ENCODE measurements at places on chromosomes 16 and 17.

DNA sequence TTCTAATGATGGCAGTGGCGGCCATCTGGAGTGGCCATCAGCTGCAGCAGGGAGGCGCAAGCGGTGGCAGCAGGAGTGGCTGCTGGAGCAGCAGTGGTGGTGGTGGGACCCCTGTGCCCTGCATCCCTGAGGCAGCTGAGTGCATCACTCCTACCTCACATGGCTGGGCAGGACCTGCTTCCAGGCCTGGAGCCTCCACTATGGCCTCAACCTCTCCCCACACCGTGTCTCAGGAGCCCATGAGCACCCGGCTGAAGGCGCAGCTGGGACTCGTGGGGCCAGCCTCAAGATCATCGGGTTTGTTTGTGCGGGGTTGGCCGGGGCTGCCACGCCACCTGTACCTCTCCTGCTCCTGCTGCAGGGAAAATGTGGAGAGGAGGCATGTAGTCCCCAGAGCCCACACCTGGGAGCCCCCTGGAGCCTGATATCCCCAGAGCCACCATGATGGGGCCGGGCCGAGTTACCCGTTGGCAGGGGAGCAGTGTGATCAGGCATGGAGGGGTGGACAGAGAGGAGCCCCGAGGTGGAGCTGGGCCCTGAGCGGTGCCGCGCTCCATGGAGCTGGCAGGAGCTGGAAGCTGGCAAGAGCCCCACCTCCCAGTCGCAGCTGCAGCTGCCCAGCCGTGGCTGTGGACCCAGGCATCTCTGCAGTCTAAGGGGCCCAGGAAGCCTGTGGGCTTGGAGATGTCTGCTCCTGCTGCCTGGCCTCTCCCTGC lies 16.7 kb downstream of the RHOT1 start:
- DNase-seq = no peak

DNA sequence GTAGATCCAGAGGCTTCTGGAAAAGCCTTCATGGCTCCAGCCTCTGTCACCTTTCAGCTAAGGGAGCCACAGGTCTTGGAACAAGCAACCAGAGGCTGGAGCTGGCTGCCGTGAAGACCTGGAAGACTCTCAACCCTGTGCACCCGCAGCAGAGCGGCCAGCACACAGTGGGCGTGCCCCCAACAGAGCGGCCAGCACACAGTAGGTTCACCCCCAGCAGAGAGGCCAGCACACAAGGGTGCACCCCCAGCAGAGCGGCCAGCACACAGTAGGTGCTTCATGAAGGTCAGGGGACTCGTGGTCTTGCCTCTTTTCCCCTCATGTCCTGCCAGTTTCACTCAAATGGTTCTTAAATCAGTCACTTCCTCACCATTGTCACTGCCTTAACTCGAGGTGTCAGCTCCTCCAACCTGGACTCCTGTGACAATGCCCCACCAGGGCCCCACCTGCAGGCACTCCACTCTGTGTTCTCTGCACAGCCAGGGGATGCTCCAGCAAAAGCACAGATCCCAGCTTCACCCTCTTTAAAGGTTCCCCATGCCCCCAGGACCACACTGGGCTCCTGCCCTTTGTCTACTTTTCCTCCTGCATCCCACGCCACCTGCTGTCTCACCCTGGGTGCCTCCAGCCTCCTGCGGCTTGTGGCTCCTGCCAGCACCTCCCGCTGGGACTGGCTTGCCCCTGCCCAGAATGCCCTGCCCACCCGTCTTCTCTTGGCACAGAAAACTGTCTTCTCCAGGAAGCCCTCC lies 42.4 kb upstream of the DOC2B start:
- no peak for DNase-seq

- DNase-seq = no peak
Observed at GRCh38 chr17:48985436-48986245, 11.5 kb upstream of the IGF2BP1 start.

GRCh38 chr16:74698222-74698621 lies 2.4 kb downstream of the MLKL start:
- DNase-seq = no peak

DNA sequence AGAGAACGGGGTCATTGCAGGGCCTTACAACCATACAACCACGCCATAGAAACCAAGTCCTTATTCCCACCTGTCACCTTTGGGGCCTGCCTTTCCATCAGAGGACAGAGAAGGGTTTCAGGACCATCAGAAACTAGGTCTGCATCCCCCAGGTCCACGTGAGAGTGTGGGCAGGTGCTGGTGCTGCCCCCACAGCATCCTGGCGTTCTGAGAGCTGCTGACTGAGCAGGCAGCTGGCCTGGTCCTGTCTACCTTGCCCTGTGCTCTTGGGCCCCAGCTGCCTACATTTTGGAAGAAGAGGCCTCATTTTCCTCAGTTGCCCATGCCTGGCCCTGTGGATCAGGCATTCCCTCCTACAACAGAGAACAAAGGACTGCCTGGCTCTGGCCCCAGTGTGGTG lies 21.6 kb downstream of the ZNF276 start:
- no peak for DNase-seq

- no peak for DNase-seq
Observed at GRCh38 chr16:30470170-30470512, 2.4 kb upstream of the ITGAL start.

DNA sequence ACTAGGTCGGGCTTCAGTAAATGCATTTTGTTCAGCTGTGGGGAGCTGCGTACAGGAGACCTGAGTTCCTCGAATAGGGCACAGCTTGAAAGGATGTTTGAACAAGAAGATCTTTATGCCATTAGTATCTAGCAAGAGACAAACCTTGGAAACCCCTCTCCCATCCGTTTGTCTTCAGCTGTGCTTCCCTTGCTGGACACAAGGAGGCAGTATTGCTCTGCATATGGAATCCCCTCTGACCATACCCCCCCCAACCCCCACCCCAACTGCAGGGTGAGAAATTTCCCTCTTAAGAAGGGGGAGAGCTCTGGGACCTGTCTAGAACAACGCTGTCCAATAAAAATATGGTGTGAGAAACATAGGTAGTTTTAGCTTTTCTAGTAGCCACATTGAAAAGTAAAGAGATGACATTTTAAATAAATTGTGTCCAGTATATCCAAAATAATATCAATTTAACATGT lies 1.6 kb downstream of the MRM1 start:
- DNase-seq = peak; percentile 76

GRCh38 chr17:8935191-8935590 lies 30.3 kb downstream of the PIK3R5 start:
- DNase-seq = peak; percentile 82

DNA sequence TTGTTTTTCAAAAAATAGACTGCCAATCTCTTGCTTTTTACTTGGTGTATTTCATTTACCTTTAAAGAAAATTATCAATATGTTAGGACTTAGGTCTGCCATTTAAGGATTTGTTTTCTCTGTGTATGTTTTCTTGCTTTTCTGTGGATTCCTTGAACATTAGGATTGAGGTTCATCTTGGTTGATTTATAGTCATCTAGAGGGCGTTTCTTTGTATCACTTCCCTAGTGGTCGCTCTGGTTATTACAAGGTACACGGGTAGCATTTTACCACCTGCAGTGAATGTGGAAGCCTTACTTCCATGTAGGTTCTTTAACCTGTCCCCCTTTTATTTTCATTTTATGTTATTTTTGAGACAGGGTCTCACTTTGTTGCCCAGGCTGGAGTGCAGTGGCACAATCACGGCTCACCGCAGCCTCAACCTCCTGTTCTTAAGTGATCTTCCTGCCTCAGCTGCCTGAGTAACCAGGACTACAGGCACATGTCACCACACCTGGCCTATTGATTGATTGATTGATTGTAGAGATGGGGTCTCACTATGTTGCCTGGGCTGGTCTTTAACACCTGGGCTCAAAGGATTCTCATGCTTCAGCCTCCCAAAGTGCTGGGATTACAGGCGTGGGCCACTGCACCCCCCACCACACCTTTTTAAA lies 35.2 kb upstream of the CBX4 start:
- no peak for DNase-seq

DNA sequence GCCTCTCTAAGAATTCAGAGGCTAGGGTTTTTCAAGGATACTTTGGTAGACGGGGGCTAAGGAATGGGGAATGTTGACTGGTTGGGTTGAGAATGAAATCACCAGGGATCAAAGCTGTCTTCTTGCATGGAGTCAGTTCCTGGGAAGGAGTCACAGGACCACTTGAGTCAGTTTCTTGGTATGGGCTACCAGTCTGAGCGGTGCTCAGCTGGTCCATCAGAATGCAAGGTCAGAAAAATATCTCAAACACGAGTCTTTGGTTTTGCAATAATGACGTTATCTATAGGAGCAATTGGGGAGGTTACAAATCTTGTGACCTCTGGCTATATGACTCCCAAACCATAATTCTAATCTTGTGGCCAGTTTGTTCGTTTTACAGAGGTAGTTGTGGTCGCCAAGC lies 18.4 kb downstream of the CHD9NB start:
- DNase-seq = no peak

DNA sequence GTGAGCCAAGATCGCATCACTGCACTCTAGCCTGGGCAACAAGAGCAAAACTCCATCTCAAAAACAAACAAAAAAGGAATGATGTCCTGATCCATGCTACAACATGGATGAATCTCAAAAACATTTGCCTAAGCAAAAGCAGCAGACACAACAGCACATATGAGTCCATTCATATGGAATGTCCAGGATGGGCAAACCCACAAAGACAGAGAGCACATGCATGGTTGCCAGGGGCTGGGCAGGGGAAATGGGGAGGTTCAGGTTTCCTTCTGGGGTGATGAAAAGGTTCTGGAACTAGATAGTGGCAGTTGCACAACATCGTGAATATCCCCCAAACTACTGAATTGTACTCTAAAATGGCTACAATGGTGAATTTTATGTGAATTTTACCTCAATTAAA lies 35.3 kb upstream of the RAI1 start:
- DNase-seq = no peak

DNA sequence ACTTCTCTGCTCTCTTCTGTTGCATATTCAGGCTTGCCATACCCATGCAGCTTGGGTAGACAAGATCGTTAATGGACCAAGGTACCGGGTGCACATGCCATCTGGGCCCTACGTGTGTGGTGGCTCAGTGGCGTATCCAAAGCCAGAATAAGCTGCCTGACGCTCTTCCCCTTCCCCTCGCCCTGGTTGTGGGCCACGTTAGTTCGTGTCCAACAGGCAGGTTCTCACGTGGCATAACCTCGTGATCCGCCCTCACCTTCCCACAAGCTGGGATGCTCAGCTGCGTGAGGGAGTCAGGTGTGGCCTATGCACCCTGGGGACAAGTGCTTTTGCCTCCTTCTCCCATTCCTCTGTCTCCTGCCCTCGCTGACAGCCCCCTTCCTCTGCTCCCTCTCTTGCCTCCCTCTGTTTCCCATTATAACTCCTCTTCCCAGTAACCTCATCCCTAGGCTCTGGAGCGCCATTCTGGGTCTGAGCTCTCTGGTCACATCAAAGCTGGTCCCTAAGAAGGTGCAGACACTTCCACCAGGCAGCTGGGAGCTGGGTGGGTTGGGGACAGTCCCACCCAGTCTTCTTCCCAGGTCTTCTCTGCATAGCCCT lies 77.6 kb downstream of the PLD6 start:
- DNase-seq = no peak

- DNase-seq = no peak
Observed at GRCh38 chr17:55314784-55315491, 50.2 kb downstream of the HLF start.

DNA sequence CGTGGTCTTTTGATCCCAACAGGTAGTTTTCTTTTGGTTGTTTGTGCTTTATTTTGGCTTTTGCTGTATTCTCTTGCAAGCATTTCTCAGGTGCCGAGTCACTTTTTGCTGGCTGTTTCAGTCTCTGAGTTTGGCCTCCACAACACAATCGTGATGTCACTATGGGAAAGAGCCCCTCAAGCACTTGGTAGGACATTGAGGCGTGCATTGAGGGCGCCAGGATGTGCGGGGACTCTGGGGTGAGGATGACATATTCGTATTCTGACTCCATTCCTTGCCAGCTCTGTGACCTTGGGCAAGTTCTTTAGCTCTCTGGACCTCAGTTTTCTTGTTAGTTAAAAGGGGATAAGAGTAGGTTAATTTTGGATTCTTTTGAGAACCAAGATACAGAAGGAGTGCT lies 13.0 kb downstream of the KSR1 start:
- DNase-seq = peak; percentile 61

DNA sequence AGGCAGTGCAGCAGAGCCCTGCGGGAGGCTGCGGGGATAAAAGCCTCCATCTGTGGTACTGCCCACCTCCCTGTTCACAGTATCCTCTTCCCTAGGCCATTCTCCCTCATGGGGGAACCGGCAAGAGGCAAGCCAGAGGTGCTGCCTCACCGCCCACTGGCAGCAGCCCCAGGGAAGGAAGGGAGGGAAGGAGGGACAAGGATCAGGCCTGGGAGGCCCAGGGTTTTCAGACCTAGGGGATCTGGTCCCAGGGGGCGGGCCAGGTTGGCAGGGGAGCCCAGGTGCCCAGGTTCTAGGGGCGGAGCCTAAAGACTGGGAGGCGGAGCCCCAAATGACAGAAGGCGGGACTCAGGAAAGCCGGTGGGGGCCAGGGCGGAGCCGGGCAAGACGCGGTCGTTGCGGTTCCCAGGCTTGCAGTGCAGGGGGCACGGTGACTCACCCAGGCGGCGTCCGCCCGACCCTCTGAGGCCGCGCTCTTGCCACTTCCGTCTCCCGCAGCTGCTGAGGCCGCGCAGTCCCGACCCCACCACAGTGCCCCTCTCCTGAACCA lies 3.0 kb upstream of the MTMR4 start:
- no peak for DNase-seq

DNA sequence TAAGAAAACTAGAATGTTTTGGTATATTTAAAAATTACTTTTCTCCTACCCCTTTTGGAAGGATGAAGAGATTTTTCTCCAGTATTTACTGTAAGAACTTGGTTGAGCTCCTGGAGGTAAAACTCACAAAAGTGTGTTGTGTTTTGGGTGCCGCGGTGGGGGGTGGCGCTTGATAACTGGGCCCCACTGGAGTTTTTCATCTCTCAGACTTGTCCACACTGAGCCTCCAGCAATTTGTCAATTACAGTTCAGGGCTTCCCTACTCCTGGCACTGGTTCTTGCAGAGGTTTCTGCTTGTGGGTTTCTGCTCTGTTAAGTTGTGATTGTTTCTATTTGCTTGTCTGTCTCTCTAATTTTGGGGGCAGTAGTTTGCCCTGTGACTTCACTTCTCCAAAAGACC lies 40.0 kb downstream of the WIPI1 start:
- DNase-seq = no peak

DNA sequence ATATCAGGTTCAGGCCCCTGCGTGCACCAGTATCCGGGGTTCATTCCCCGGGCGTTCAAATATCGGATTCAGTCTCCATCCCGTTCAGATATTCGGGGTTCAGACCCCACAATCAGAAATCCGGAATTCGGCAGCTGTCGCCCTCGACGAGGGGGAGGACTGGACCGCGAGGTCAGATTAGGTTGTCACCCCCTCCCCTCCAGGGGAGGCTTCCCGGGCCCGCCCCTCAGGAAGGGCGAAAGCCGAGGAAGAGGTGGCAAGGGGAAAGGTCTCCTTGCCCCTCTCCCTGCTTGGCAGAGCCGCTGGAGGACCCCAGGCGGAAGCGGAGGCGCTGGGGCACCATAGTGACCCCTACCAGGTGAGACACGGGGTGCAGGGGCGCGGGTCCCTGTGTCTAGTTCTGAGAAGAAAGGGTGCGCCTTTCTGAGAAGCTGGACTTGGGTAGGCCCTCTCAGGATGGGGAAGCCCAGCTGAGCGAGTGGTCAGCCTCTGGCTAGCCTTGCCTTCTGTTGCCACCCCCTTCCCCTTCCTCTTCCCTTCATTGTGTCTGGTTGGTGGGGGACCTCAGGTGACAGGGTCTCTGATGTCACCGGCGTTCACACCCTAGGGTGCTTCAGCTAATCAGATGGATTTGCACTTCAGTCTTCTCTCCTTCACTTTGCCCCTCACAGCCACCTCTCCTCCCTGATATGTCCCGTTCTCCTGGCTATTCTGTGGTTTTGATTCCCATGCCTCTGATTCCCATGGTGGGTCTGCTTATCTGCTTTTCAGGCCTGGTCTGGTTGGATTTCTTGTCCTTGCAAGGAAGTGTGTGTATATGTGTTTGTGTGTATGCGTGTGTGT lies 844 bp downstream of the TAOK2 start:
- DNase-seq = peak; percentile 34

- no peak for DNase-seq
Observed at GRCh38 chr16:27962197-27962596, 101.3 kb downstream of the GSG1L start.

Data from stimulated activated CD8-positive, alpha-beta memory T cell treated with anti-CD3 and anti-CD28 coated beads, Interleukin-4, amount 100 ng/mL, for 48 hours (primary cell).